Choroid plexus epithelial cell (primary cell): ENCODE measurements at places on chromosomes 11 and 22.

DNA sequence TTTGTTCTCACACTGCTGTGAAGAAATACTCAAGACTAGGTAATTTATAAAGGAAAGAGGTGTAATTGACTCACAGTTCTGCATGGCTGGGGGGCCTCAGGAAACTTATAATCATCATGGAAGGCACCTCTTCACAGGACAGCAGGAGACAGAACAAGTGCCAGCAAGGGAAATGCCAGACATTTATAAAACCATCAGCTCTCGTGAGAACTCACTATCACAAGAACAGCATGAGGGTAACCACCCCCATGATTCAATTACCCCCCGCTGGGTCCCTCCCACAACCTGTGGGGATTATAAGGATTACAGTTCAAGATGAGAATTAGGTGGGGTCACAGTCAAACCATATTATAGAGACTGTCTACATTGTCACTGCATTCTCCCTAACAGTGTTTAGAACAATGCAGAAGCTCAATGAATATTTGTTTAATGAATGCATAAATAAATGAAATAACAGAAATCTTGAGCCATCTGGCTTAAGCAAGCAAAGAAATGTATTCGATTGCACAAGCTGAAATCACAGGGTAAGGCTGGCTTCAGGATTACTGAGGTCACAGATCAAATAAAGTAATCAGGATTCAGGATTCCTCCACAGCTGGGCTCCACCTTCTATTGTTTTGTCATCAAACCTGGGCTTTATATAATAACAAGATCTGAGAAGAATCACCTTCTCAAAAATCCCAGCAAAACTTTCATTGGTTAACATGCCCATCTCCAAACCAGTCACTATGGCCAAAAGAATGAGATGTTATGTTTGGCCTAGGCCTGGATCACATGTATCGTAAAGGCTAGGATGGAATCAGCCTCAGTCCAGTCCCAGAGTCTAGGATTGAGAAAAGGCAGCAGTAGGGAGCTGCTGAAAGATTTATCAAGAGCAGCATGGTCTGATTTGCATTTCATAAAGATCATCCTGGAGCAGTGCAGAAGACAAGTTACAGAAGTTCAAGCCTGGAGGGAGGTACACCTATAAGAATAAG is 137.8 kb upstream of the UBASH3B start:
- DNase-seq = peak; percentile 9

DNA sequence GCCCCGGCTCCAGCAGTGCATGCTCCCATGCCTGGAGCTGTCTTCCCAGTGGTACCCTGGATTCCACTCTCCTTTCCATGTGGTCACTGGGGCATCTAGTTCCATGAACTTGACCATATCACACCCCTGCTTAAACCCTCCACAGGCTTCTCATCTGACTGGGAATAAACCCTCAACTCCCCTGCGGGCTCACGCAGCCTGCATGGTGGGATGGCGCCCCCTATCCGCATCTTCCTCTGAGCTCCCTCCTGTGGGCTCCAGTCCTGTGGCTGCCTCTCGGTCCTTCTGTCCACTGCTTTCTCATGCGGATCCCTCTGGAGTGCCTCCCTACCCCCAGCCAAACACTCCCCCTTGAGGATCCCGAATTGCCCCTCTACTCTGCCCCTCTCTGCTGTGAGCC is 41.4 kb upstream of the TTLL12 start:
- peak; percentile 61 for DNase-seq

DNA sequence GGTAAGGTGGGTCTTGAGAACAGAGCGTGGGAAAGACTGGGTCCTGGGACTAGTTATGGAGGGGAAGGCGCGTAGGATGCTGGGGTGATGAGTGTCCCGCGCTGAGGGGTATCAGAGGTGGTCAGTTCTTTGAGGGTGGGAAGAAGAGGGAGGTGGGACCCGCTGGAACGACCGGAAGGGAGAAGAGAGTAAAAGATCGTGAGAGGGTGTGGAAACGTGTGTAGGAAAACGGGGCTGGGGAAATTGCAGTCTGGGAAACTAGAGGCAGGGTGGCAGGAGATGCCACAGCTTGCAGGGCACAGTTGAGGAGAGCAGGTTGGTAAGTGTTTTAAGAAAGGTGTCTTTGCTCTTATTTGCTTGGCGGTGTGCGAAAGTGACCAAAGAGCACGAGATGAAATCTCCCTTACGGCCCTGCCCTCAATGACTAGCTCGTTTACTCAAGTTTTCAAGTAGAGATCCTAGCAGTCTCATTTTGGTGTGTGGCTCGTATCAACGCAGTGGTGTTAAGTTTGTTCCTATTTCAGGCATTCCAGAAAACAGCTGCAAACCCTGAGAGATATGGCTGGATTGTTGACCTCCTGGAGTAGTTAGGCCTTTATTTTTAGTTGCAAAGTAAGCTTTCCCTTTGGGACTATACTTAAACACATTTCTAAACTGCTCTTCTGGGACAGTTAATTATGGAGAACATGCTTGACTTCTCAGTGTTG is 615 bp downstream of the STT3A start:
- peak; percentile 57 for DNase-seq

DNA sequence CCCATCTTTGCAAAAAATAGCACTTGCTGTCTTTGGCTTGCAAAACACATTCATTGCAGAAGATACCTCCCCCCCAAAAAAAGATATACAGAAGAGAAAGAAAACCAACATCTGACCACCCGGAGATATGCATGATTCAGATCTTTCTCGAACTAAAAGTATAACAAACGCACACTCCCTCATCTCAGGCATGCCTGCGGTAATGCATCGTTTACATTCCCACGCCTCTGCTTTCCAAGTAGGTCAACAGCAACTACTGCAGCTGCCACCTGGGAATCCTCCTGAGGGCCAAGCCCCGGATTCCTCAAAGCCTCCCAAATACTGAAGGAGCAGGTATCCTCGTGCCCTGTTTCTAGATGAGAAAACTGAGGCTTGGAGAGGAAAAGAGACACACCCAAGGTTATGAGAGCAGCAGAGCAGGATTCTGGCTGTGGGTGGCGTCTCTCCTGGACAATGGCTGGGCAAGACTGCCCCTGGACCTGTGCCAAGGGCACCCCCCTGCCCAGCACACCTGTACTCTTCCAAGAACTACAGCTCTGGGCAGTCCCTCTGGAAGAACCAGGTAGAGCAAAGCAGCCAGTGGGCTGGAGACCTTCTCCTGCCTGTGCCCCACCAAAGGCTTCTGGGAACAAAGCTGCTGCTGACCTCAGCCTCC is 38.1 kb downstream of the NUP50 start:
- peak; percentile 99 for DNase-seq

DNA sequence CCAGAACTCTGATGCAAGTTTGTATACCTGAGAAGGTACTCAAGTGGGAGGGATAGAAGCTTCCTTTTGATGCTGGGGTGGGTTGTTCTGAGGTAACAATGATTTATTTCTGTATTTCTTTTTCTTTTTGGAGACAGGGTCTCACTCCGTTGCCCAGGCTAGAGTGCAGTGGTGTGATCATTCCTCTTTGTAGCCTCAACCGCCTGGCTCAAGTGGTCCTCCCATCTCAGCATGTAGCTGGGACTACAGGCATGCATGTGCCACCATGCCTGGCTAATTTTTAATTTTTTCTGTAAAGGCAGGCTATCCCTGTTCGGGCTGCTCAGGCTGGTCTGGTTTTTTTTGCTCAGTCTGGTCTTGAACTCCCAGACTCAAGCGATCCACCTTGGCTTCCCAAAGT is 7.9 kb downstream of the KDM2A start:
- DNase-seq = no peak

- no peak for DNase-seq
These were observed 1.1 kb upstream of the OR10A5 start for GRCh38 chr11:6844356-6844755.

DNA sequence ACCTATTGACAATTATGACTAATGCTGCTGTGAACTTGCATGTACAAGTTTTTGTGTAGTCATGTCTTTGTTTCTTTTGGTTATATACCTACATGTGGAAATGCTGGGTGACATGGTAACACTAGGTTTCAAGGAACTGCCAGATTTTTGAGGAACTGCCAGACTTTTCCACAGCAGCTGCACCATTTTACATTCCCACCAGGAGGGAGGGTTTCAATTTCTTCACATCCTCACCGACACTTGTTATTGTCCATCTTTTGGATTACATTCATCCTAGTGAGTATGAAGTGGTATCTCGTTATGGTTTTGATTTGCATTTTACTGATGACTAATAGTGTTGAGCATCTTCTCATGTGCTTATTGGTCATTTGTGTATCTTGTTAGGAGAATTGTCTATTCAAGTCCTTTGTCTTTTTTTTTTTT is 13.3 kb downstream of the CLDN5 start:
- DNase-seq = no peak

- no peak for DNase-seq
These were observed 765.1 kb downstream of the KCNA4 start for GRCh38 chr11:29251738-29252137.

GRCh38 chr11:82533628-82534327 is 199.9 kb downstream of the FAM181B start:
- no peak for DNase-seq

DNA sequence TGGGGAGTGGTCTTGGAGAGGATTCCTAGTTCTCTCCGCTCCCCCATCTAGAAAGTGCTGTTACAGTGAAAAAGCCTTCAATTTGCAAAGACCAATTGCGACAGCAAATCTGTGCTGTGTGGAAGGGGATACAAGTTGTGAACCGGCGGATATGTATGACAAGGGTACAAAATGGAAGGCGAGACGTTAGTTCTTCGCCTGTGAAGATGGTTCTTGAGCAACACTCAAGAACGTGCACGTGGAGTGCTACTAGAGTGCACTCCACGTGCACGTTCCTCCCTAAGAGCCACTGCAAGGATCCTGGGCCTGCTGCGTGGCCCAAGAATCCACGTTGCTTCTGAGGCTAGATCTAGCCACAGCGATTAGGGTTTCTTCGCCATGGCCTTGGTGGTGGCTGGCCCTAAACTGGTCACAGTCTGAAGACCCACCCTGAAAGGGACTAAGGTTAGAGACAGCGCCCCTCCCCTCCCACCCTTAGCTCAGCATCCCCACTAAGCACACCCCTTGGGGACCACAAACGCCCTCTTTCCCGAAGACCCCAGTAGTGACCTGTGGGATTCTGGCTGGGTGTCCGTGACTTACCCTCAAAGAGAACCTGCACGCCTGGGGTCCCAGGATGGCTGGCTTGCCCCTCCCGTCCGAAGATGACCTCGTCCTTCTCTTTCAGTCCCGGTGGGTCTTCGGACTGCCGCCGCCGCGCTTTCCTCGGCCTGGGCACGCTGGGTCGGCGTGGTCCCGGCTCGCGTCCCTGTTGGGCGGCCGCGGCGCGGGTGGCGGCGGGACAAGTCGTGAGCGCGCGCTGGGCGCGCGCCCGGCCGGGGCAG is 519 bp upstream of the PDE3B start:
- DNase-seq = no peak

- peak; percentile 85 for DNase-seq
These were observed 187.9 kb downstream of the ETS1 start for GRCh38 chr11:128399251-128400121.

GRCh38 chr22:40727964-40728615 is 48.8 kb downstream of the MCHR1 start:
- no peak for DNase-seq

GRCh38 chr11:125990244-125990643 is 44.4 kb downstream of the VSIG10L2 start:
- peak; percentile 71 for DNase-seq

DNA sequence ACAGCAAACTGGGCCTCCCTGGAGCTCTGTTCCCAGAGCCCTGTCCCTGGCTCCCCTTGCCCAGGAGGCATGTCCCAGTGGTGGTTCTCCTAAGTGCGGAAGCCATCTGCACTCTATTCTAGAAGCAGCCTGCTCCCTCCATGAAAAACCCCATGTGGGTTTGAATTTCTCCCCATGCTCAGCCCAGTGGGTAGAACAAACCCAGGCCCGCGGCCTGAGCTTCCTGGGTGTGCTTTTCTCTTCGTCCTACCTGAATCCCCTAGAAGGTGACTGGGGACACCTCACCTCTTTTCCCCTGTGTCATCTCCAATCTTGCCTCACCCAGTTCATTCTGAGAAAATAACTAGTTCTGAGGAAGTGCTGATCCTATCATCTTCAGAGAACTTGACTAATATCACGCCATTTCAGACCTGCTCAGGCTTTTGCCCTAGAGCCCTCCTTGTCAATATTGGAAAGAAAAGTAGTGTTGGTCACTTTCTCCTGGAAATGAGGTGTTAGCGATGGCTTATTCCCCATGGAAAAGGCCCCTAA is 15.9 kb downstream of the IL10RA start:
- no peak for DNase-seq

DNA sequence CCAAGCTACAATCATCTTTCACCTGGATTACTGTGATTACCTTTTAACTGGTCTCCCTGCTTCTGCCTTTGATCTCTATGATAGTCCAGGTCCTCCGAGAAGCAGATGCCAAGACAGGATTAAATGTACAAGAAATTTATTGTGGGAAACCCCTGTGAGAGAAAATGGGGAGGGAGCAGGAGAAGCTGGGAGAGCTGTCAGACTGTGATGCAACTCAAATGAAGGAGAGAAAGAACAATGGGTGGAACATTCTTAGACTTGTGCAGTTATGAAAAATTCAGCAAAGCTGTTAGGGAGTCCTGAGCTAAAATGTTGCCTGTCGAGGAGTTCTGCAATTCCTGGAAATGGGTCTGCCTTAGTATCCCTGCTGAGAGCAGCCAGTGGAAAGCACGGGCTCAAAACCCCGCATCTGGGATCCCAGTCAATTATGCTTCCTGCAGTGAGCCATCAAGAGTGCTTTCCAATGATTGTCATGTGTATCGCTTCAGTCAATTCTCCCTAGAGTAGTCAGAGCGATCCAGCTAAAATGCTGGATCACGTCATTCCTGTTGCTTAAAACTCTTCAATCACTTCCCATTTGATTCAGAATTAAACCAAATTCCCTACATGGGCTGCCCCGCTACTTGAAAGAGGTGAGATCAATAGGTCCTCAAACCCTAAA is 16.5 kb upstream of the CSTF3 start:
- no peak for DNase-seq

DNA sequence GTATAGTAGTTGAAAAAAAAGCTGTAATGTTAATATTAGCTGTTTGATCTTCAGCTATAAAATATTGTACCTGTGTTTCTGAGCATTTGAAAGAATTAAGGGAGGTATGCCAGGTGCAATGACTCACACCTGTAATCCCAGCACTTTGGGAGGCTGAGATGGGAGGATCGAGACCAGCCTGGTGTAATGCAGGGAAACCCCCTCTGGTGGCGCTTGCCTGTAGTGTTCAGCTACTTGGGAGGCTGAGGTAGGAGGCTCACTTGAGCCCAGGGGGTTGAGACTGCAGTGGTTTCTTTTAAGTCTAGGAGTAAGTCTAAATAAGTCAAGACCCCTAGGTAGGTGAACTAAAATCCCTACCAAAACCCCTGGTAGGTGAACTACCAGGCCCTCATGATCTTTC is 37.1 kb downstream of the TAF1D start:
- DNase-seq = no peak

- no peak for DNase-seq
These were observed 14.0 kb upstream of the RELT start for GRCh38 chr11:73361953-73362776.
